ENCODE measurements at places on chromosomes 4 and X.

DNA sequence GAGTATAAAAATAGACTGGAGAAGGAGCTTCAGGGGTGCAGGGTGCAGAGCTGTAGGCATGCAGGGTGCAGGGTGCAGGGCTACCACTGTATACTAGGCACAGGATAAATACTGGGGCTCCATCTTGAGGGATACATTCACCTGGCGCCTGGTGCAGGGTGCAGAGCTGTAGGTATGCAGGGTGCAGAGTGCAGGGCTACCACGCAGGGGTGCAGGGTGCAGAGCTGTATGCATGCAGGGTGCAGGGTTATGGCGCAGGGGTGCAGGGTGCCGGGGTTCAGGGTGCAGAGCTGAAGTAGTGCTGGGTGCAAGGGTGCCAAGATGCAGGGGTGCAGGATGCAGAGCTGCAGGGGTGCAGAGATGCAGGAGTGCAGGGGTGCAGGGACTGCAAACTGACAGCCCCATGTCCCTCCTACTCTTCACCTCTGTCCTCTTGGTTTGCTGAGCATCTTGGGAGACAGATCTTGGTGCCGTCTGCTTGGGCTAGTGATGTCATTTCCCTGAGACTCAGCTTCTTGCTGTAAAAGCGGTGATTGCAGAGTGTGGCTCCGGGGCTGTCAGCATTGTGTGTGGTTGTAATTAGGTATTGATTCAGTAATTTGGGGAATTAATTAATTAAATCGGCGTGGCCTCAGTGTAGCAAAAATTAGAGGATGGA, 91.2 kb downstream of the ADRA2C start:
- DNase-seq = no peak

DNA sequence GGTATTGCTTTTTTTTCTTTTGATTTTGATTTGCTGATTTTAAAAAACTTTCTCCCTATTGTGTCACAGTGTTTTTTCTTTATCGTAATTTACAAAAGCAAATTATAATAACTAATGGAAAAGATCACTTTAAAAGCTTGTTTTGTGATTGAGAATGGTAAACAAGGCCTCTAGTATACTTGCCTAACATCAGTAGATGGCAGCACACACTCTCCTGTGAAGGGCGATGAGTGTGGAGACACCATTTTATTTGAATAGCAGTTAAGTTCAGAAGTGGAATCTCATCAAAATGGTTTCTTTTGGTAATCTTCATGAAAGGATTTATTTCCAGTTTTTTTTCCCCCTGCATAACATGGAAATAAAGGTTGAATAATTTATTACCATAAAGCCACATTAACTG, 72.3 kb downstream of the PAK3 start:
- no peak for DNase-seq

GRCh38 chr4:156929386-156930105, 42.1 kb downstream of the PDGFC start:
- DNase-seq = no peak

GRCh38 chr4:22744478-22745062, 51.8 kb downstream of the GBA3 start:
- DNase-seq = no peak

GRCh38 chr4:84215217-84215616, 283.9 kb downstream of the NKX6-1 start:
- DNase-seq = no peak

DNA sequence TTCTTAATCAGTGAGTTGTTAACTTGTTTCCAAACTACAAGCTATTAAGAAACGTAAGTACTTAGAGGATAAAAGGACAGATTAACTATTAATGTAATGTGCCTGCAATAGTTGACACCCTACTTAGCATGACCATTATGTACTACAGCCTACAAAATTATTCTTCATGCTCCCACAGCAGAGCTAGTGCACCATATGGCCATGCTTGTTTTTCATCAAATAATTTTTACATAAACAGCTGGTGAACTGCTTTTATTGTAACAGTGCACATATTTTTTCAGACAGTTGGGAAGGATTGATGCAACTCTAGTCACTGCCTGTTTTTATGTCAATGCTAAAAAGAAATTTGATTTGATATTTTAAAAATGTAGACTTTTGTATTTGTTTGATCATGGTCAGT, 10.2 kb upstream of the MAGEB10 start:
- no peak for DNase-seq

DNA sequence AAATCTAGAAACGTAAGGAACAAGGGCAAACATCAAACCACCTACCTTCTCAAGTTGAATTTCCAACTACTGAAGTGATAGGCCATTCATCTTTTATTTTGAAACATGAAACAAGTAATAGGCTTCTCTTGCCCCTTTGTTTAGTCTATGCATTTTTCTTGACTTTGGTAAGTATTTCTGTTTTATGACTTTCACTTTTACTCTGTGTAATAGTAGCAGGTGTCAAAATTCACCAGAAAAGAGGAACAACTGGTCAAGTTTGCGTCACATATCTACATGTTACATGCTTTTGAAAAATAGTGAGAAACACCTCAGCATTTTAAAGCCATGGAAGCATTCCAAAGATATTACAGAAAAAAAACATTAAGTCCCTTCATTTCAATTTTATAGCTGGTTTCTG, 157.1 kb upstream of the FTHL17 start:
- no peak for DNase-seq

GRCh38 chr4:10750714-10751113, 66.1 kb upstream of the CLNK start:
- DNase-seq = no peak

DNA sequence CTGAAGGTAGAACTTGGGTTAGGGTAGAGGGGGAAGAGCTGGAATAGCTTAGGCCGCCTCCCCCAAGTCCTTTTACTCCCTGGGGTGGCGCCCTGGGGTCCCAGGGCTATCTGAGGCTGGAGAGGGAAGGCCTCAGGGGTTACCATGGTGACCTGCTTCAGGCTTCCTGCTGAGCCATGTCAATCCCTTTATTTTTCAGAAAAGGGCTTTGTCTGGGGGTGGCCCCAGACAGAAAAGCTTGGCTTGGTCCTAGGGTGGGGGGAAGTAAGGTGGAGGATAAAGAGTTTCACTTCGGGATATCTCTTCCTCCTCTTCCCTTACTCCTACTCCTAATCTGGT, 6.3 kb downstream of the EFNB1 start:
- DNase-seq = no peak

DNA sequence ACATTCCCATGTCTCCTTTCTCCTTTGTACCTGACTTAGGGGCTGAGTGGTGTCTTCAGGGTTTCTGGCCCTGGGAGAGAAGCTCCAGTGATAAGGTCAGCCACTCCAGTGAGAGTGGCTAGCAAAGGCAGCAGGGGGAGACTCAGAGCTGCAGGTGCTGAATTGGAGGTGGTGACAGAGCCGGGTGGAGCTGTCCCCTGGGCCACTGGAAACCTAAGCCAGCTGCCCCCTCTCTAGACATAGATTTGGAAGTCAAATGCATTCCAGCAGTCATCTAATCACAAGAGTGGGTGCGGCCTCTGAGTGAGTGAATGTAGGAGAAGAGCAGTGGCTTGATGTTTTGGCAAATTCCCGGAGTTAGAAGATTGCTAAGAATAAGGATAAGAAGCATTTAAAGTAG, 28.5 kb downstream of the TRIM2 start:
- DNase-seq = no peak

- no peak for DNase-seq
Observed at GRCh38 chrX:40867352-40867751, 132.0 kb upstream of the MED14 start.

DNA sequence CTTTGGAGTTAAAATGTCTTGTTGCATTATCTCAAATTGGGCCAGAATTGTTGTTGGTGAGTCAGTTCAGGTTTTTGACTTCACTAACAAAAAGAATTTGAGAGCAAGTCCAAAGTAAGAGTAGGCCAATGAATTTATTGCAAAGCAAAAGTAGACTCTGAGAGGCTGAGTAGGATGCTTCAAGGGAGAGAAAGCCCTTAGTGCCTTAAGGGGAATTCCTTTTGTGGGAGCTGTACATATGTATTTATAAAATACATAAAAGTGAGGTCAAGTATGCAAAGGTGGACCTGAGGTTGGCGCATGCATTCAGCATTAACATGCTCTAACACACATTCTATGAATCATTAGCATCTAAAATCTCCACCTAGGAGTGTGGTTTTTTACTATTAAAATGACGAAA, 565.4 kb downstream of the GRXCR1 start:
- DNase-seq = no peak

- DNase-seq = no peak
Observed at GRCh38 chr4:183426507-183426906, 17.9 kb upstream of the CDKN2AIP start.

DNA sequence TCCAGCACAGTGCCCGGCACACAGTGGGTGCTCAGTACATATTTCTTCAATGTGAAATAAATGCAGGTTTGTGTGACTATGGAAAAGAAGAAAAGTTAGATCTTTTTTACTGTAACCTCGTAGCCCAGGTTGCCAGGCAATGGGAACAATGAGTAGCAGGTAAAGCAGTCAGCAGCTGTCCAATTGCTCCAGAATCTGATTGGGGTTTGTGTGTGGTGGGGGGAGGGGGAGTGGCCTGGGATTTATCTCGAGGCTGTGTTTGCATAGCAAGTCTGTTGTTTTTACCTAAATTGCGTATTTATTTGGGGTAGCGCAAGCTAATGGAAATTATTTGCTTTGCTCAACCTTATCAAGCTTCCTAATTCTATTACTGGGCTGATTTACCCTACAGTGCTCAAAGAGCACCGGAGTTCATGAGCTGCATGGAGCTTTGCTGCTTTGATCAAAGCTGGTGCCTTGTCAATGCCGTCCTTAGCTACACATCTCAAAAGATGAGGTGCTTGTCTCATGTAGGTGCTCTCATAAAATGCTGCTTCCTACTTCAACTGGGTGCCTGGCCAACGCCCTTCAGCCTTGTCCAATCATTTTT, 145.0 kb upstream of the DGKK start:
- DNase-seq = no peak

- no peak for DNase-seq
Observed at GRCh38 chr4:119233191-119233590, 20.7 kb downstream of the USP53 start.

DNA sequence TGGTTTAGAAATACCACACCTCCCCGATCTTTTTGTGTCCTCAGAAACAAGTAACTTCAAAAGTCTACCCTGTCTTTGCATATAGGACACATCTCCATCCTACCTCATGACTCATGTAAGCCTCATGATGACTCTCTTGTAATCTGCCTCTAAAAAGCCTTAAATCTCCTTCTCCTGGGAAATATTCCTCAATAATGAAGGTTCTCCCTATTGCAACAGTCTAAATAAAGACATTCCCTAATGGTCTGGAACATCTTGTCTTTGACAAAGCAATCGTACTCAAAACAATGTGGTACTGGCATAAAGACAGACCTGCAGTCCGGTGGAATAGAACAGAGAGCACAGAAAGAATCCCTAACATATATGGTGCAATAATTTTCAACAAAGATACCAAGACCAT, 257.7 kb downstream of the OPHN1 start:
- DNase-seq = no peak

DNA sequence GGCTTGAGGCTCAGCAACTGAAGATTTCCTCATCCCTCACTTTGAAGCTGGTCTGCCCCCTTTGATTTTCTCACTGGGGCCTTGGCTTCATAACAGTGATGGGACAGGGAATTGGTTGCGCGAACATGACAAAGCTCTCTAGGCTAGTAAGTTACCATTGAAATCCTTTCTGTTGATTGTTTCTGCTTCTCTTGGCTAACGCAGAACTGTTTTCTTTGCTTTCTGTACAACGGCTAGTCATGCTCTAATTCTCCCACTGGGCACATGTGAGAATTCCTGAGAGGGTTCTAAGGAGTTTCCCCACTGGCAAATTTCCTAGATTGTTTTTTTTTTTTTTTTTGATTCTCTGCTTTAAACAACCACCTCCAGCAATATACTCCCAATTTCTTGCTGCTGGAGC, 738.6 kb downstream of the PCDH7 start:
- no peak for DNase-seq

GRCh38 chr4:7798178-7798995, 141.3 kb downstream of the AFAP1 start:
- DNase-seq = no peak

GRCh38 chrX:108072746-108073145, 18.6 kb downstream of the PSMD10 start:
- DNase-seq = no peak

DNA sequence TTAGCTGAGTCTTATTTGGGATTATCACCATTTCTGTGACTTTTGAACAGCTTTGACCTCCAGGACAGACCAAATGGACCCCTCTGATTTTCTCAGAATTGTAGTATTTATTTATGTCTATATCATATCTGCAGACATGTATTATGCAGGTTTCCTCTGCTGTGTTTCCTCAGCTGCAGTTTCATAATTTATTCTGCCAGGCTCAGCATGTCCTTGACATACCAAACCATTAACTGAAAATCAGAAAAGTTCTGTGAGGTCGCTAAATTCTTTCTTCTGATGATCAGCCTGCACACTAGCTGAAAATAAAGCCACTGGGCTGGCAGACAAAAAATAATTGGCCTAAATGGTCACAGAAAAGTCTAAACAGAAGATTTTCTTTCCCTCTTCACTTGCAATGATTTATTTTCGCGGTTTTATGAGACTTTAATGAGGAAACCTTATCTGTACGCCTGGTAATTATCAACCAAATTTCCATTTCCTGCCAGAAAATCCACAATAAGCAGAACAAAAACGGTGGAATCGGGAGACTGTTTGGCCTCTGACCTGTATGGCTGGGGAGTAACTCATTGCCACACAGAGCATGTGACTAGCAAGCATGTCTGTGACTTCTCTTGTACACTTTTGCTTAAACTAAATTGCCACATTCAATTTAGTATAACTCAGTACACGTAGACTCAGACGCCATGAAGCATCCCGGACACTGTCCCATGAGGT, 150.9 kb downstream of the ENPP6 start:
- no peak for DNase-seq

DNA sequence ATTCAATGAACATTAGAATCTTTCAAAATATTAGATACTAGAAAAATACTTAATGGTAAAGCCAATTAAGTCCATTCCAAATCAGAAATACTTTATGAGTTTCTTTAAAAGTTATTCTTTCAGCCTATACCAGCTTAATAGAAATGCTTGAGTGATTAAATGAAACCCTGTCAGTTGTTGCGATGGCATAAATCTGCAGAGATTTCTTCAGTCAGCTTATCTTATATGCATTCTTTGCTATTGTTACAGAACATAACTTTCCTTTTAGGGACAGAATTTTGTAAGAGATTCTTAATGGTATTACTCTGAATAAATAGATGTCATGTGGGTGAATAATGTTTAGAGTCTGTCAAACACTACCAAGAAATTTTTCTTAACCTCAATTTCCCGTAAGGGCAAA, 325.0 kb upstream of the HAND2 start:
- DNase-seq = no peak

GRCh38 chr4:61923179-61923578, 723.1 kb downstream of the ADGRL3 start:
- DNase-seq = no peak
